Activated T-cell treated with anti-CD3 and anti-CD28 coated beads for 1 hour (primary cell): ENCODE measurements at places on chromosomes 11 and 22.

DNA sequence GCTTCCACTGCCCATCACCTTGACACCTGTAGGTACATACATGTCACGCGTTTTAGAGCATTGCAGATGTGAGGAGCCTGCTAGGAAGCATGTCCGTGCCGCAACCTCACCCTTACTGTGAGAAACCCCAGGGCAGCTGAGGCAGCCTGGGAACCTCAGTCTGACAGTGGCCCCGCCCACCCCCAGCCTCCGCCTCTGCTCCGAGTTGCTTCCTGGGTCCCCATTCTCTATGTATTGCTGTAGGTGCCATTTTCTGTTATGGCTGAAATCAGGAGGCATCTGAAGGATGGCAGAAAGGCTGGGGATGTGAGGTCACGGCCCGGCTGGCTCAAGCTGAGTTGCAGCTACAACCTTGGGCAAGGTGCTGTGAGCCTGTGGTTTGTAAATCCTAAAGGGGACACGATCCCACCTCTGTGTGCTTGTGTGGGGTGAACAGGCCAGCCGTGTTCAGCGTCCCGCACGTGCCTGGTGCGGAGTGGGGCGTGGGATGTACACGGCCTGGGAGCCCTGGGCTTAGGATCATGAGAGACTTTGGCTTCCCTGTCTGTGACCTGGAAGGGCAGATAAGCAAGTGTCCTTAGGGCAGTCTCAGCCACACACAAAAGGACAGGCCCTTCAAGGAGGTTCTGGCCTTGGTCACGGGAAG is 102.7 kb downstream of the PHF21B start:
- DNase-seq = no peak

GRCh38 chr11:91433284-91434010 is 791.2 kb upstream of the FAT3 start:
- DNase-seq = no peak

GRCh38 chr11:57307666-57308270 is 17.0 kb downstream of the TNKS1BP1 start:
- DNase-seq = no peak

- DNase-seq = no peak
Observed at GRCh38 chr22:28381429-28382167, 298.0 kb downstream of the TTC28 start.

DNA sequence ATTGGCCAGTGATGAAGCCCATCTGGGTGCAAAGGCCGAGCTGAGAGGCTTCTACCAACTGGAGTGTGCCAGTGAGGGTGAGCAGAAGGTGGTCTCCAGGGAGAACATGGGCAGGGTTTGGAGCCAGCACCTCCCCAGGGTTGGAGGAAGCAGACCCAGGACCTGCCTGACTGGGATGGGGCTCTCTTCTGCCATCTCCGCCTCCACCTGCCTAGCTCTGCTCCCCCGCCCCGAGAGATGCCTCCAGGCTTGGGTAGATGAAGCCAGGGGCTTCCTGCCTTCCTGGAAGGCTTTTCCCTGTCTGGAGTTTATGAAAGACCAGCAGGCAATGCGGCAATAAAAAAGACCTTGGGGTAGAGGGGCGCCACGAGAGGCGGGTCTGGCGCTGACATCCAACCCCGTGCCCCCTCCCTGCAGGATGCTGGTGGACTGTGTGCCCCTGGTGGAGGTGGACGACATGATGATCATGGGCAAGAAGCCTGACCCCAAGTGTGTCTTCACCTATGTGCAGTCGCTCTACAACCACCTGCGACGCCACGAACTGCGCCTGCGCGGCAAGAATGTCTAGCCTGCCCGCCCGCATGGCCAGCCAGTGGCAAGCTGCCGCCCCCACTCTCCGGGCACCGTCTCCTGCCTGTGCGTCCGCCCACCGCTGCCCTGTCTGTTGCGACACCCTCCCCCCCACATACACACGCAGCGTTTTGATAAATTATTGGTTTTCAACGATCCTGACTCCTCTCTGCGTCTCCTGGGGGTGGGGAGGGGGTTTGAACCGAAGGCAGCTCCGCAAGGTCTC is 3.3 kb downstream of the SELENOM start:
- DNase-seq = no peak

DNA sequence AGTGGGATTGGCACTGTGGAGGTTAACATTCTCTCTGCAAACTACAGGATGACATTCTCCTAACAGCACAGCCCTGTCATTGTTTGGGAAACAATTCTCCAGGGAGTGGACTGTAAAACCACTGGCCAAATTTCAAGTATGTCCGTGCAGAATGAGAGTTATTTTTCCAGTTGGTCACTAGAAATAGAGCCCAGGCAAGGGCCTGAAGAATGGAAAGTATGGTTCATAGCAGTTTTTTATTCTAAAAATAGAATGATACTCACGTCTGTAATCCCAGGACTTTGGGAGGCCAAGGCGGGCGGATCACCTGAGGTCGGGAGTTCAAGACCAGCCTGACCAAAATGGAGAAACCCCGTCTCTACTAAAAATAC is 39.0 kb upstream of the CD44 start:
- no peak for DNase-seq

DNA sequence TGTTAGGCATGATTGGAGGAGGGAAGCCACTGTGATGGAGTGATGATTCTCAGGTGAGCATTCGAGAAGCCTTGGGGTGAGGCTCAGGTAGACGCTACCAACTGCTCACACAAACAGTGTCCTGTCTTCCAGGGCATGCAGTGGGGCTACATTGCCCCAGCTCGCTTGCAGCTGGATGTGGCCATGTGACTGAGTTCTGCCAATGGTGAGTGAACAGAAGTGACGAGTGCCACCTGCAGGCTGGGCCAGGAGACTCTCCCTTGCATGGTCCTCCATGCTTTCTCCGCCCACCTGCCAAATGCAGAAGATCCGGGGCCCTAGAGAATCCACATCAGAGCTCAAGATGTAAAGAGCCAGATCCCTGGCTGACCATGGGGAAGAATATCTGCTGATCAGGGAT is 195.9 kb downstream of the BCR start:
- DNase-seq = no peak

GRCh38 chr11:16801288-16801980 is 63.0 kb downstream of the C11orf58 start:
- DNase-seq = no peak

GRCh38 chr11:66047541-66048365 is 1.2 kb downstream of the GAL3ST3 start:
- DNase-seq = no peak

- no peak for DNase-seq
Observed at GRCh38 chr22:49549256-49550140, 278.2 kb downstream of the BRD1 start.

DNA sequence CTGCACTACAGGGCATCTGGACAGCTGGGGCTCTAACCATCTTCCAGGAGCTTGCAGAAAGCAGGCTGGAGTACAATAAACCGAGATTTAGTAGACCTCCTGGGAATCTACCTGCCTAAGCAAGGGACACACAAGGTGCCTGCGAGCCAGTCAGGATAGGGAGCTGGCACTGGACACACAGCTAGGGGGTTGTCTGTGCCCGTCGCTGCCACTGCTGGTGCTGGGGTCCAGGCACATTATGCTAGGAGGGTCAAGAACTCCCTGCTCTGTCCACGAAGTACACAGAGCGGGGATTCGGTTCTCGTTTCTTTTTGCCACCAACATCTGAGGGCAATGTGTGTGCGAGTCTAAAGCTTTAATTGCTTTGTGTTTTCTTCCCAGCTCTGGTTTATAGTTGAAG is 4.2 kb downstream of the RIC8A start:
- DNase-seq = no peak

GRCh38 chr11:59574932-59575502 is 40.6 kb downstream of the OSBP start:
- no peak for DNase-seq

DNA sequence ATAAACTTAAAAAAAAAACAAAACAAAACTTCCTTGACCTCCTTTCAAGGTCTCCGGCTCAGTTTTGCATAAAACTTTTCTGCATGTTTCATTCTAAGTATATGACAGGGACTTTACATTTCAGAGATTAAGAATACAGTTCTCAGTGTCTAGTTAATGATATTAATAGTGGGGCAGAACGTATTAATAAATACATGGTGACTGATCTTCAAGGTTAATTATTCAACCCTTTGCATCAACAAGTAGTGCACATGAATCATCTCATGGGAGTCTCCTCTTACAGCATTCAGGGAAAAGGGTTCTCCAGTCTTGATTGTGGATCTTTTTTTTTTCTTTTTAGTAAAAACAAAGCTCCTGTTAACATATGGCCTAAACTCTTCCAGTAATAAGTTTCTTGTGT is 146.8 kb downstream of the KIRREL3 start:
- no peak for DNase-seq

GRCh38 chr11:40118780-40119179 is 1340.7 kb downstream of the LRRC4C start:
- no peak for DNase-seq
